ENCODE measurements at places on chromosomes 12 and 14. TPM values are rescaled to one million over a fixed set of nuclear protein-coding genes. Genes with fewer than 3 reads are reported as not detected.

Gene SLC25A47
- under 0.01 TPM for total RNA-seq

Gene TNS2
- total RNA-seq, result 52.4 TPM

Gene DNAI7
- total RNA-seq, result 0.17 TPM

Gene ZFC3H1
- total RNA-seq, result 21.8 TPM

Gene EIF2S3B
- total RNA-seq, result 1.8 TPM

Gene KRT3
- not detected for total RNA-seq

Gene BCL2L14
- not detected for total RNA-seq

Gene ACTR6
- total RNA-seq, result 16.5 TPM

Gene KRT78
- total RNA-seq, result not detected

Gene CLEC1B
- not detected for total RNA-seq

Gene RIPK3
- 0.33 TPM for total RNA-seq

Gene NOPCHAP1
- total RNA-seq, result 12.2 TPM

Gene DNAJC22
- total RNA-seq, result 4.6 TPM

Gene CLEC2D
- 5.1 TPM for total RNA-seq

Gene RBMS2
- total RNA-seq, result 23.1 TPM

Gene ERBB3
- 0.66 TPM for total RNA-seq

Gene WNT1
- total RNA-seq, result not detected

Gene EIF5
- total RNA-seq, result 185 TPM

Gene PTGDR
- total RNA-seq, result not detected

Gene FSCB
- total RNA-seq, result not detected

Gene TAS2R20
- 2.1 TPM for total RNA-seq

Gene RHEBL1
- total RNA-seq, result 0.33 TPM

Gene PTCSC3
- total RNA-seq, result not detected

Gene IAPP
- total RNA-seq, result not detected

Gene LRTM2
- total RNA-seq, result not detected

Gene IL26
- not detected for total RNA-seq

Gene SOS2
- total RNA-seq, result 23.8 TPM

Gene RPGRIP1
- under 0.01 TPM for total RNA-seq

Gene TTLL5
- total RNA-seq, result 18.2 TPM

Gene MMP17
- 10.8 TPM for total RNA-seq

Gene HCAR3
- total RNA-seq, result under 0.01 TPM

All from fibroblast of lung (primary cell).